Fibroblast of the aortic adventitia (primary cell): ENCODE measurements at places on chromosomes 4 and X. TPM values are rescaled to one million over a fixed set of nuclear protein-coding genes. Genes with fewer than 3 reads are reported as not detected.

DNA sequence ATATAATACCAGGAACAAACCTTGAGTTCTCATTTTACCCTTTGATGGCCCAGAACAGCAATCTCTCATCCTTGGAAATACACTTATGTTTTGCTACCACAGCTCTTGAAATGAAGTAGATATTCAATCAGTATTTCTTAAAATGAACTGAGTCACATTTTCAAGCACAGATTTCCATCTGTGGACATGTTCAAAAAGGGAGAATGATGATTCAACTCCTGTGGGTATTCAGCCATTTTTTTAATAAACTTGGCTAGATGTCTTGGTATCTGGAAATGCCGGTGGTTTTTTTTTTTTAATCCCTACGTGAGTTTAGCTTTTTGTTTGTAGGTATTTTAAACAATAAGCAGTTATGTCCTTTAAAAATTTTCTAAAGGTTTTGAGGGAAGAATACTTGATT is 64.2 kb upstream of the TRPC5OS start:
- no peak for DNase-seq

EFHC2 gene
- total RNA-seq, result 0.45 and 0.49 TPM in 2 replicates

GAGE12H gene
- total RNA-seq, result not detected in 2 replicates

PDLIM3 gene
- total RNA-seq, result 3.0 and 10.1 TPM in 2 replicates

SSX4B gene
- not detected in 2 replicates for total RNA-seq

- no peak for DNase-seq
Observed at GRCh38 chrX:41857670-41858069, 65.7 kb downstream of the CASK start.

GRCh38 chr4:52843958-52844357 is 18.2 kb upstream of the RASL11B start:
- no peak for DNase-seq

CT83 gene
- total RNA-seq, result not detected in 2 replicates

SYAP1 gene
- 15.9 and 39.9 TPM in 2 replicates for total RNA-seq

ANOS1 gene
- total RNA-seq, result 4.9 and 7.5 TPM in 2 replicates

- peak; percentile 37 for DNase-seq
Observed at GRCh38 chr4:139599594-139600374, 43.8 kb upstream of the SETD7 start.

NAA10 gene
- 25.8 and 84.7 TPM in 2 replicates for total RNA-seq

- no peak for DNase-seq
Observed at GRCh38 chr4:42703813-42704212, 46.9 kb upstream of the ATP8A1 start.

PDZD4 gene
- 0.09 and 1.1 TPM in 2 replicates for total RNA-seq

DNA sequence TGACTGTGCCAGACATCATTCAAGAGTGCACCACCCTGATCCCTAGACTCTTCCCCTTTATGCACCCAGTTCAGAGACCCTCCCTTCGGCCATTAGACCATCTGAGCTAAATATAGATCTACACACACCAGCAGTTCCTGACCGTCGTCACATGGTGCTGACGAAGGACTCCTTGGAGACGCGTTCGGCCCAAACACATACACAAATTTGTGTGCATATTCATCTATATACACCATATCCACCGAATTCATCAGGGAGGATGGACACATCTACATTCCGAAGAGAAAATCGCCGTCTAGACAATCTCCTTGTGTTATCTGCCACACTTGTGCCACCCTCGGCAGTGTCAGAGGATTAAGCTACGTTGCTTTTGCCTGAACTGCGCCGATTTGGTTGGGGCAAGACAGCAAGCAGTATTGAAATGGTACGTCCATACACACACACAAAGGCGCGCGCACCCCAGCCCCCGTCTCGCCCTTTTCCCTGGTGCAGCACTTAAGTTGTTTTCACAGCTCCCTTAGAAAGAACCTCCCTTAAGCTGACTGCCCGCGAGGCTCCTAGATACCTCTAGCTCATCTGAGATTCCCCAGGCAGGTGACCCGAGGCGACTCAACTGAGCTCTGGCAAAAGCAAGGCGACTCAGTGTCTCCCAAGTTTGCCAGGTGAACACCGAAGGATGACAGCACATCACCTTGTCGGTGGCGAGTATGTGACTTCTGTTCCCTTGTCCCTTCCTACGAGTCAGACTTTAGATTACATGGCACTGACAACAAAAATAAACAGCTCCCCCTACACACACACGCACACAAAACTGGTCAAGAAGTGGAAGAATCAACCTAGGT is 1.0 kb downstream of the RASGEF1B start:
- DNase-seq, result no peak

- DNase-seq, result peak; percentile 99
Observed at GRCh38 chr4:85681221-85681657, 206.3 kb downstream of the ARHGAP24 start.

DNA sequence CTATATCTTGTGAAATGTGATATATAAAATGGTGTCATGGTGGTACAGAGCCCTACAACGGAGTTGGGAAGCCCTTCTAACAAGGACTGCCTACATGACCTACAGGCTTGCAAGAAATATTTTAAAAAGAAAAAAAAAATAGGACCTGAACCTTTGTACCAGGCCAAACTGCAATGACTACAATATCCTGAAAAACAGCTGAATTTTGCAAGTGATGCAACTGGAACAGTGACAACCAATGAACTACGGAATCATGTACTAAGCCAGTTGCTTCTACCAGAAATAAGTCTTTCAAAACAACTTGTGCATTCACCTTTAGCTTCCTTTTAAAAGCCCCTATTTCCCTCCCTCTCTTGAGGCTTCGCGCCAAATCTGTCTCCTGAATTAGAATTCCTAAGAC is 58.4 kb downstream of the PDGFC start:
- no peak for DNase-seq
